Urinary bladder (tissue), 4 donors: ENCODE measurements at places on chromosomes 16 and 17. TPM values are rescaled to one million over a fixed set of nuclear protein-coding genes. Genes with fewer than 3 reads are reported as not detected.

The STX1B gene
- total RNA-seq: 0.74 TPM

The PYCARD gene
- total RNA-seq: 21.7 TPM

The GALR2 gene
- total RNA-seq: not detected

The USP22 gene
- total RNA-seq: 170 TPM

The PITPNC1 gene
- total RNA-seq: 9.3 TPM

The MT1B gene
- not detected for total RNA-seq

The PRR35 gene
- total RNA-seq: not detected

The TBX2 gene
- total RNA-seq: 26.4 TPM

The BTBD17 gene
- not detected for total RNA-seq

The SSTR5 gene
- total RNA-seq: 0.32 TPM

The GSG1L gene
- total RNA-seq: 1.7 TPM

The CLEC18C gene
- total RNA-seq: not detected

The NOG gene
- 1.9 TPM for total RNA-seq

The ELMO3 gene
- 2.7 TPM for total RNA-seq

The TM4SF5 gene
- not detected for total RNA-seq

The EFCAB5 gene
- total RNA-seq: 0.90 TPM

The DUXB gene
- total RNA-seq: not detected

The PNMT gene
- total RNA-seq: not detected

The SLC38A7 gene
- 13.8 TPM for total RNA-seq

The TOP2A gene
- total RNA-seq: 105 TPM

The GNG13 gene
- total RNA-seq: not detected

The PHKB gene
- 162 TPM for total RNA-seq

The OR1E2 gene
- not detected for total RNA-seq

The CDH3 gene
- total RNA-seq: 5.7 TPM

The KCNH6 gene
- total RNA-seq: not detected

The TNS4 gene
- total RNA-seq: 5.4 TPM

The PPP1R27 gene
- not detected for total RNA-seq

The MEIOC gene
- total RNA-seq: not detected

The CBFA2T3 gene
- 1.5 TPM for total RNA-seq

The HBA1 gene
- 472 TPM for total RNA-seq

The SOST gene
- 0.21 TPM for total RNA-seq

The COL1A1 gene
- total RNA-seq: 5,262 TPM

The OR4D1 gene
- total RNA-seq: not detected

The PIPOX gene
- 4.0 TPM for total RNA-seq

The KRTAP4-6 gene
- not detected for total RNA-seq

The ABCA3 gene
- 5.5 TPM for total RNA-seq
